ENCODE measurements at places on chromosomes 2 and 18. TPM values are rescaled to one million over a fixed set of nuclear protein-coding genes. Genes with fewer than 3 reads are reported as not detected.

GRCh38 chr2:69549421-69549820, 94.1 kb downstream of the AAK1 start:
- DNase-seq: no peak

NTSR2 gene
- total RNA-seq: not detected

DNA sequence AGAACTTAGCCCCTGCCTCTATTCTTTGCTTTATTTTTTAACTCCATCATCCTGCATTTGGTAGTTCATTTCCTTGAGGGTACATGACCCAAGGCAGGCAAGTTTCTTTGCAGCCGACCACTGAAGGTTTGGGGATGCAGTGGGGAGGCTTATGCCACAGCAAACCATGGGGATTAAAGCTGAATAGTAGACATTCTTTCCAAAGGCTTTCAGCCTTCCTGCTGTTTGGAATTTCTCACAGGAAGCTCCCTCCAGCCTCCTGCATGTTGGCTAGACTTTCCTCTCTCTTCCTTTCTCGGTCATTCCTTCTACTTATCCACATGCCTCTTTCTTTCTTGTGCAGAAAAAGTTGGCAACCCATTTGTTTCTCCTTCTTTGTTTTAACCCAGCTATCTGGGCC, 77.3 kb downstream of the SOCS6 start:
- DNase-seq: no peak

GRCh38 chr2:48045613-48046012, 139.3 kb upstream of the FBXO11 start:
- peak; percentile 54 for DNase-seq

- peak; percentile 8 for DNase-seq
These were observed 1.2 kb upstream of the ME2 start for GRCh38 chr18:50877545-50878265.

GRCh38 chr18:36849288-36850006, 20.5 kb downstream of the KIAA1328 start:
- no peak for DNase-seq

DSG1 gene
- not detected for total RNA-seq

IMPACT gene
- total RNA-seq: 11.1 TPM

DNA sequence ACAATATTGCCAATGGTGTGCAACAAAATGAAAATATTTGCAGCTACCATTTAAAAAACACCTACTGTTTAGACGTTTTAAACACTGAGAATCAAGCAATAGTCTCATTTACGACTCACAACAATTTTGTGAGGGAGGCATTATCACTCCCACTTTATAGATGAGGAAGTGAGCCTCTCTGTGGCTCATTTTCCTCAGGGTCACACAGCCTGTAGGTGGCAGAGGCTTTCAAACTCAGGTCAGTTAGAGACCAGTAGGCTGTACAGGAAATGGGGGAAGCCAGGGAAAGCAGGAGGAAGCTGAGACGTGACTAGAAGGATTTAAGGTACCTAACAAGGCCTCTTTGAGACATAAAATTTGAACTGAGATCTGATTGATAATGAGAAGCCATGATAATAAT, 95.0 kb upstream of the ZNF521 start:
- no peak for DNase-seq

GLI2 gene
- total RNA-seq: not detected

CCDC68 gene
- 0.34 TPM for total RNA-seq

DNA sequence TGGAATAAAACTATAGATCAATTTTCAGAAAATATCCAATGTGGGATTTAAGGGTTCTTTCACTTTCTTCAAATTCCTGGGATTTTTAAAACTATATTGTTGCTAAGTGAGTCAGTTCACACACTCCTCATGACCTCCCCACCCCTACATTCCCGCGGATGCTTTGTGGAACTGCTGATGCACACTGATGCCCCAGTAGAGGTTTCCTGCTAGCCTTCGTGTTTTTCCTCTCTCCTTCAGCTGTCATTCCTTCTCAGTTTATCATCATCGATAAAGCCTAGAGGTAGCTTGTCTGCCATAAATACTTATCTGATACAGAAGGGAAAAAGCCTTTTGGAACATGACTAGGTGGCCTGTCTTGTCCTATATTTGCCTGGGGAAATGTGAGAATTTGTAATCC, 67.4 kb upstream of the GALNT5 start:
- no peak for DNase-seq

- no peak for DNase-seq
These were observed 448.3 kb upstream of the SLC14A2 start for GRCh38 chr18:45166836-45167551.

MAP2 gene
- 3.1 TPM for total RNA-seq

GRCh38 chr2:96948834-96949520, 37.4 kb downstream of the FAM178B start:
- DNase-seq: no peak

RAB17 gene
- total RNA-seq: not detected

DNA sequence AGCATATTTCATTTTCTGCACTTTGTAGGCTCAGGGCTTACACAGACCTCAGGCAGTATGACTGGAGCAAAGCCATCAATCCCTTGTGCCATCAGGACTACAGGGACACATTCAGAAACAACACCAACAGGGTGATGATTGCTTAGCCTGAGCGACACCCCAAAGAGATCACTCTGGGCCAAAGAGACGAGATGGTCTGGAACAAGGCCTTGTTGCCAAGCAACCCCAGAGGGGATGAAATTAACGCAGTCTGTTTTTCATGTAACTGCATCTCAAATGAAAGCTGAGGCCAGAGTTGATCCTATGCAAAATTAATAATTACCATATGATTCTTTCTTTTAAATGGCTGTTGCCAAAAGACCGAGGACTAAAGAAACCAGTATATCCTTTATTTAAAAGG, 20.2 kb upstream of the B3GNT2 start:
- DNase-seq: no peak
